ENCODE measurements at places on chromosomes 1 and 21. TPM values are rescaled to one million over a fixed set of nuclear protein-coding genes. Genes with fewer than 3 reads are reported as not detected.
A peak's percentile ranks its signal among the peaks of the same experiment; 100 is the strongest.

- H3K36me3 ChIP-seq: no peaks in the 10 kb centered on the region
- H3K4me1 ChIP-seq: peaks cover 21% of the 10 kb centered on the region
- H3K27me3 ChIP-seq: no peaks in the 10 kb centered on the region
- H3K4me3 ChIP-seq: no peak overlapping the region
- no peak for DNase-seq
These were observed 149.9 kb downstream of the GALNT2 start for GRCh38 chr1:230216896-230217295.

GRCh38 chr21:44761011-44761729 is 40.5 kb downstream of the UBE2G2 start:
- H3K4me3 ChIP-seq: no peak overlapping the region
- peak; percentile 36 for DNase-seq
- no peak overlapping the region for H3K27ac ChIP-seq
- H3K27me3 ChIP-seq: no peaks in the 10 kb centered on the region
- H3K36me3 ChIP-seq: no peaks in the 10 kb centered on the region

- DNase-seq: no peak
- no peak overlapping the region for H3K4me3 ChIP-seq
- H3K4me1 ChIP-seq: no peaks in the 10 kb centered on the region
- no peaks in the 10 kb centered on the region for H3K36me3 ChIP-seq
- no peak overlapping the region for H3K27ac ChIP-seq
- H3K27me3 ChIP-seq: peaks cover 21% of the 10 kb centered on the region
These were observed 35.8 kb upstream of the GRIK3 start for GRCh38 chr1:37070126-37070525.

- DNase-seq: peak; percentile 92
- H3K27ac ChIP-seq: peak overlapping the region; percentile 67
- peaks cover 12% of the 10 kb centered on the region for H3K36me3 ChIP-seq
- H3K27me3 ChIP-seq: no peaks in the 10 kb centered on the region
- H3K4me1 ChIP-seq: peaks cover 4% of the 10 kb centered on the region
- no peak overlapping the region for H3K4me3 ChIP-seq
These were observed 27.2 kb downstream of the ADAMTS5 start for GRCh38 chr21:26939601-26940111.

DNA sequence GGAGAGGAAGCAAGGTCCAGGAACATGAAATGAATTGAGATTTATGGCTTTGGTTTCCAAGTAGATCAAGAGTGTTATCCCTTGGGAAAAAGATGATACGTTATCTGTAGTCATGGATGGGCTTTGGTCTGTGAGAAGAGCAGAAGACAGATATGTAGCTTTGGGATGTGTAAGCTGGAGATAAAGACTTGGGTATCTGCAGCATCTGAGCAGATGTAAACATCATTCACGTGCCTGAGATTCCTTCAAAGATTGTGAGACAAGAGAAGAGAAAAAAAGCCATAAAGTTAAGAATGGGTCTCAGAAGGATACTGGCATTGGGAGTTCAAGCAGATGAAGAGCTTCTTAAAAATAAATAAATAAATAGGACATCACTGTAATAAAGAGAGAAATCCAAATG is 217.8 kb downstream of the PTPRC start:
- peaks cover 3% of the 10 kb centered on the region for H3K36me3 ChIP-seq
- no peak overlapping the region for H3K4me3 ChIP-seq
- H3K27me3 ChIP-seq: no peaks in the 10 kb centered on the region
- H3K27ac ChIP-seq: no peak overlapping the region
- no peak for DNase-seq

DNA sequence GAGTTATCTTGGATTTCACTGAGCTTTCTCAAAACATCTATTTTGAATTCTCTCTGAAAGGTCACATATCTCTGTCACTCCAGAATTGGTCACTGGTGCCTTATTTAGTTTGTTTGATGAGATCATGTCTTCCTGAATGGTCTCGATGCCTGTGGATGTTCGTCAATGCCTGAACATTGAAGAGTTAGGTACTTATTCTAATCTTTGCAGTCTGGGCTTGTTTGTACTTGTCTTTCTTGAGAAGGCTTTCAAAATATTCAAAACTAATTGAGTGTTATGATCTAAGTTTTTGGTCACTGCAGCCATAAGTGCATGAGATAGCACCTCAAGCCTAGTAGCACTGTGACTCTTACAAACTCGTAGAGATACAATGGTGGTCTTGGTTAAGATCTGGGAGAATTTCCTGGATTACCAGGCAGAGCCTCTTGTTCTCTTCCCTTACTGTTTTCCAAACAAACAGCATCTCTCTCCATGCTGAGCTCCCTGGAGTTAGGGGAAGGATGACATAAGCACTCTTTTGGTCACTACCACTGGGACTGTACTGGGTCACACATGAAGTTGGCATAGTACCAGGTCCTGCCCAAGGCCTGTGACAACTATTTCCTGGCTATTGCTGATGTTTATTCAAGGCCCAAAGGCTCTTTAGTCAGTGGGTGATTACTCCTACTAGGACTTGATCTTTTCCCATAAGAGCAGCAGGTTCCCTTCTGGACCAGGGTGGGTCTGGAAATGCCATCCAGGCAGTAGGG is 25.6 kb downstream of the SLC22A15 start:
- H3K27ac ChIP-seq: no peak overlapping the region
- no peaks in the 10 kb centered on the region for H3K27me3 ChIP-seq
- no peak for DNase-seq
- no peaks in the 10 kb centered on the region for H3K4me1 ChIP-seq

DNA sequence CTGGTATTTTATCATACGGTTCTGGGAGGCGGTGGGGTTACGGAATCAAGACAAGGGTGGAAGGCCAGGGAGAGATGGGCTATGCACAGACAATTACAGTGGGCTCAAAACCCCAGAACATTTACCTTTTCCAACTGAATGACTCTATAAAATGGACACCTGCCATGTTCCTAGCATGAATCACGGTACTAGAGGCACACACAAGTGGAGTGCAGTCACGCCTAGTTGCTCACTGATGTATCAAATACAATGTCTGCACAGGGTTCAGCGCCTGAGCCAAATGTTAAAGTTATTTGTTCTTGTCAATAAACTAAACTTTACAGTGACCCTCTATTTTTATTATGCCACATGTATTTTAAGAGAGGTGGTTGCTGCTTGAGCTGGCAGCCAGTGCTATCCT is 121.4 kb downstream of the ATG4C start:
- H3K36me3 ChIP-seq: no peaks in the 10 kb centered on the region
- no peak overlapping the region for H3K4me3 ChIP-seq
- H3K27me3 ChIP-seq: no peaks in the 10 kb centered on the region
- no peaks in the 10 kb centered on the region for H3K4me1 ChIP-seq

Gene FCAMR
- total RNA-seq: not detected
